ENCODE measurements at places on chromosomes 1 and 21.

DNA sequence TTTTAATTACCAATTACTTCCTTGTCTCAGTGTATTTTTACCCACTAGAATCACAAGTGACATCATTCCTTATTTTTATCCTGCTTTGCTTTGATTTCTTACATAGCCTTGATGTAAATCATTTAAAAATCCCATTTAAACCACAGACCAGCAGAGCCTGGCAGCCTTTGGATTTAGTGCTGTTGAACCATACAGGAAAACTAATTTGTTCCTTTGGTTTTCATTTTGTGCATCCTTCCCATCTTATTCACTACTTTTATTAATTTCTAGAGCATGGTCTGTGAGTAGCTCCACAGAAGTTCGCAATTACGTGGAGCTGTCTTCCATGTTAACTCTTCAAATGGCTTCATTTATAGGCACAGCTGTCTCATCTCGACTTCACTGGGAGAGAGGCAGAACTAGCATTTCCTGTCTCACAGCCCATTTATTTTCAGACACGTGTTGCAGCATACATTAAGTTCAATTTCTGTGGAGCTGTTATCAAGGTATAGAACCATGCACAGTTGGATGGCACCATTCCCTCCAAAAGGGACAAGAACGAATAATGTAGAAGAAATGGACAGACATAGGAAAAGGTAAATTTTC is 235.3 kb downstream of the MRPL39 start:
- DNase-seq = no peak

DNA sequence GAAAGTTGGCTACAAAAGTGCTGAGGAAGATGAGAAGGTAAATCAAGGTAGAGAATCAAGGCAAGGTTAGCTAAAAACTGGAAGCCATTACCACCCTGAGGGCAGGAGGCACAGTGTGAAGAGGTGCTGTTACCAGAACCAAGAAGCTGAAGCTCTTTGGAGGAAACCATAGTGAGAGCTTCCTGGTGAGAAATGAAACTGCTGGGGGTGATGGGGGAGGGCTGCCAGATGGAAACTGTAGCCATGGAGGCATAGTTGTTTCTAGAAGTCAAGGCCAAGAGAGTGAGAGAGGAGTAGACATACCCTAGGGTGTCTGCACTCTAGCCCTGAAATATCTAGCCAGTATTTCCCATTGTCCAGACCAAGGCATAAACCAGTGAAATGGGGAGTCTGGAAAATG is 28.7 kb downstream of the IFI44 start:
- peak; percentile 30 for DNase-seq

DNA sequence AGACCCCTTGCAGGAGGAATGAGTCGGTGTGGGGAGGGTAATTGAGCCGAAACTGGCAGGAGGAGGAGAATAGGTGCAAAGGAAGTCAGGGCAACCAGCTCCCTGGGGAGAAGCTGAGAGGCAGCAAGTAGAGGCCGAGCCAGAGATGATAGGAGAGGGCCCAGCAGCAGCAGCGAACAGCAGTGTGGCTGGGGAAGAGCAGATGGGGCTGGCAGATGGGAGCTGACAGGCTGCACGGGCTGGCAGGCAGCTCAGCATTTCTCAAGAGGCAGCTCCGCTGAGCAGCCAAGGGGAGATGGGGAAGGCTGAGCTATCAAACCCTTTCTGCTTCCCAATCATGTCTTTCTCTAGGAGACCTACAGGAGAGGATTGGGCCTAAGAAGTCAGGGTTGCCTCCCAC is 158.2 kb downstream of the TRIM33 start:
- no peak for DNase-seq

- no peak for DNase-seq
Observed at GRCh38 chr1:17081439-17081838, 27.6 kb upstream of the SDHB start.

DNA sequence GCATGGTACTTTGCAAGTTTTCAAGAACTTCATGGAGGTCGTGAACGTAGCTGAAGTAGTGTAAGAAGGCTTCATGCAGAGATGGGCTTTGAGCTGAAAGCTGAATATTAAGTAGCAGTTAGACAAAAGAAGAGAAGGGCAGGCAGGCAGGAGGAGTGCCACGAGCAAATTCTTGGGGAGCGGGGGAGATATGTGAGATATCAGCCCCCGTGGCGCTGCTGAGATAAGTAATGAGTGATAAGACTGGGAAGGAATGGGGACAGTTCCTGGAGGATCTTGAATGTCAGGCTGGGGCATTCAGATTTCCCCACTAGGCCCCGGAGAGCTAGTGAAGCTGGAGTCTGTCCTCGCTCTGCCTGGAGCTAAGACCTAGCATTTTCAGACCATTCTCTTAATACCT is 27.9 kb upstream of the KIRREL1 start:
- no peak for DNase-seq

- DNase-seq = no peak
Observed at GRCh38 chr1:111404588-111404987, 22.9 kb downstream of the OVGP1 start.

GRCh38 chr1:101346419-101346818 is 109.6 kb downstream of the S1PR1 start:
- no peak for DNase-seq

GRCh38 chr1:192977089-192977706 is 82.0 kb downstream of the UCHL5 start:
- DNase-seq = no peak

DNA sequence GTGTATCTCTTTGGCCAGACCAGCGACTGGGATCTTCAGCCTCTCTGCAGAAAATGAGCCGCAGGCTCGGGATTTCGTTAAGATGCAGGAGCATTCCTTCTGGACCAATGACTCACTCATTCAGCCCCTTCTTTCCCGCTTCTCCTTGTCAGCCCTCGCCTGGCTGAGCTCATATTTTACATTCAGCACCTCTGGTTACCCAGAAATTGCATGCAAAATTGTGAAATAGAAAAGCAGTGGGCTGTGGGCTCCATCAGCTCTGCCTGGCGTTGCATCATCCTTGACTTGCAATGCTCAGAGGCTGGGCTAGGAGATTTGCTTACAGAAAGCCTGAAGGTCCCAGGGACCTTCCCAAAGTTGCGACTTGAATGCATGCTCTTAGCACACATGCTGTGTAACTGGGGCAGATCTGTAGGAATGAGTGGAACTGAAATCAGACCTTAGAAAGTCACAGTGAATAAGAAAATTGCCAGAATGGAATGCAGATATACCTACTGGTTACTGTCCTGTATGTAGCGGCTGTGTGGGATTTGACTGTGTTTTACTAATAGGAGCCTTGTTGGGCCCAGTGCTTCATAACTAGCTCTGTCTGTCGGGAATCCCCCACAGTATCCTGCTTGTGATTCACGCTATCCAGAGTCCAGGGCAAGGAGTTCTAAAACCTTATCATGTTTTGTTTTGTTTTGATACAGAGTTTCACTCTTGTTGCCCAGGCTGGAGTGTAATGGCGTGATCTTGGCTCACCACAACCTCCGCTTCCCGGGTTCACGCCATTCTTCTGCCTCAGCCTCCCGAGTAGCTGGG is 444.8 kb downstream of the KIF26B start:
- no peak for DNase-seq

- no peak for DNase-seq
Observed at GRCh38 chr1:207344221-207344620, 22.7 kb downstream of the CD55 start.

GRCh38 chr1:2646837-2647236 is 14.0 kb upstream of the MMEL1 start:
- no peak for DNase-seq

DNA sequence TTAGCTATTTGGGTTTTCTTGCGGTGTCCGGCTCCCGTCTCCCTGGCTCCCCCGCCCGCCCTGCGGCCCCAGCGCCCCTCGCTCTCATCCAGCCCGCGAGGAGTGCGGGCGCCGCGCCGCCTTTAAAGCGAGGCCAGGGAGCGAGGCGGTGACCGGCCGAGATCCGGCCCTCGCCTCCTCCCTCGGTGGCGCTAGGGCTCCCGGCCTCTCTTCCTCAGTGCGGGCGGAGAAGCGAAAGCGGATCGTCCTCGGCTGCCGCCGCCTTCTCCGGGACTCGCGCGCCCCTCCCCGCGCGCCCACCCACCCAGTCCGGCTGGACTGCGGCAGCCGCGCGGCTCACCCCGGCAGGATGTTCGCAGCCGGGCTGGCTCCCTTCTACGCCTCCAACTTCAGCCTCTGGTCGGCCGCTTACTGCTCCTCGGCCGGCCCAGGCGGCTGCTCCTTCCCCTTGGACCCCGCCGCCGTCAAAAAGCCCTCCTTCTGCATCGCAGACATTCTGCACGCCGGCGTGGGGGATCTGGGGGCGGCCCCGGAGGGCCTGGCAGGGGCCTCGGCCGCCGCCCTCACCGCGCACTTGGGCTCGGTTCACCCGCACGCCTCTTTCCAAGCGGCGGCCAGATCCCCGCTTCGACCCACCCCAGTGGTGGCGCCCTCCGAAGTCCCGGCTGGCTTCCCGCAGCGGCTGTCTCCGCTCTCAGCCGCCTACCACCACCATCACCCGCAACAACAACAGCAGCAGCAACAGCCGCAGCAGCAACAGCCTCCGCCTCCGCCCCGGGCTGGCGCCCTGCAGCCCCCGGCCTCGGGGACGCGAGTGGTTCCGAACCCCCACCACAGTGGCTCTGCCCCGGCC is 492 bp downstream of the HLX start:
- DNase-seq = peak; percentile 17

- no peak for DNase-seq
Observed at GRCh38 chr1:2433196-2433595, 20.8 kb upstream of the PEX10 start.

- no peak for DNase-seq
Observed at GRCh38 chr1:95440511-95440910, 206.5 kb downstream of the RWDD3 start.

DNA sequence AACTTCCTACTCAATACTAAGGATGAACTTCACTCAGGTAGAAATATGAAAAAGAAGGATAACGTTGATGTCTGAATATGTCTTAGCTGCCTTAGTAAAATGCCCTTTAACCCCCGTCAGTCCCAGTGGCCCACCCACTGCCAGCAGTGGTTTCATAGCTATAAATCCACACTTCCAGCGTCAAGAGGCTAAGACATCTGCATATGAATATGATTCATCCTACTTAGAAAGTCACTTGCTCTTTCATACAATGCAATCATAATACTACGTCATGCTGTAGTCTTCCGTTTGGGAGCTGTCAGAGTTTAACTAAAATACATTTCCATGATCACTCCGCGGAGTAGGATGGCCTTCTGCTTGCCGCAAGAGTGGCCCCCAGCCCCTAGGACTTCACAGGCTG is 247.3 kb downstream of the SDCCAG8 start:
- no peak for DNase-seq

GRCh38 chr1:232143315-232143886 is 486.5 kb downstream of the SIPA1L2 start:
- DNase-seq = no peak

DNA sequence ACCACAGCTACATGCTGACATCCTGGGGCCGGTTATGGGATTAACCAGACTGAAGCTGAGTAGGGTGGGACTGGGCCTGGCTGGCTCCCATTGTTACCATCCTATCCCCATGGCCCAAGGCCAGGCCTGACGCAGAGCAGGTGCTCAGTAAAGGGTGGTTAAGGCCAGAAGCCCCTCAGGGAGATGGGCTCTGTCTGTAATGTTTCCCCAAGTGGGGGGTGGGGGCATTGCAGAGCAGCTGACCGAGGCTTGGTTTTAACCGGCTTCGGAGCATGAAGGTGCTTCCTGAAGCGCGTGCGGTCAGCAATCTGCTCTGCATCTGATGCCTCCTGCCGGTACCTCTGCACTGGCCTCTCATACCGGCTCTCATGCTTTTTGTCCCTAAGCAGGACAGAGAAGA is 83.4 kb upstream of the ACTL8 start:
- no peak for DNase-seq

DNA sequence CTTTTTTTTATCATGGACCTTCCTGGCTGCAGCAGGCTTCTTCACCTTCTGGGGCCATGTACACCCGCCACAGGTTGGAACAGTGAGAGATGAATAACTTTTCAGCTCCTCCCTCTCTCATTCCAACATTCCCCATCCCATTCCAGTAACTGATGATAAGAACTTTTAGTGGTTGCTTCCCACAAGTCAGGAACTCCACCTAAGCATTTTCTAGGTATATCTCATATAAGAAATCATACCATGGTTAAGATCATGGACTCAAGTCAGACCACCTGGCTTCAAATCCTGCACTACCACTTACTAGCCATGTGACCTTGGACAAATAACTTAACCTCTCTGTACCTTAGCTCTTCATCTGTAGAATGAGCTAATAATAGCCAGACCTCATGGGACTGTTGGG is 42.5 kb upstream of the RGS8 start:
- no peak for DNase-seq

DNA sequence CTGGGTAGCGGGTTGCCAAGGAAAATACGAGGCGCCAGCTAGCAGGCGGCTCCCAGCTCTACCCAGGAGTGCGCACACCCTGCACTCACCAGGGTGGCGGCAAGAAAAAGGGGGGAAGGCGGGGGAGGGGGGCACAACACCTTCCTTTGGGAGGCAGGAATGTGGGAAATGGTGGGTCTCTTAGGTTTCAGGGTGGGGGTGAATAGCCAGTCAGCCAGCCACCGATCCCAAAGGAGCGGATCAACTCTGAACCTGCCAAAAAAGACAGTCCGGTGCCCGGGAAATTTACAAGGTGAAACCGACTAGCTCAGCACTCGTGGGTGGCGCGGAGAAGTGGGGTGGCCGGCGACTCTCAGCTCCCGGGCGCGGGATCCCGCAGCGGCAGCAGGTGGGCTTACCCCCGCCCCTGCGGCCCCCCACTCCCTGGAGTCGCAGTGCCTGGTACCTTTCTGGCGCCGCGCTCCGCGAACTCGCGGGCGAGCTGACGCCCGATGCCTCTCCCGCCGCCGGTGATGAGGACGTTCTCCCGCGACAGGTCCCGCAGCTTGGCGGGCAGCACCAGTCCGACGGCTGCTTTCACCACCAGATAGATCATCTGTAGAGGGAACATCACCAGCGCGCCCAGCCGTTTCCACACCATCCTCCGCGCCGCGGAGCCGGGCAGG is 1.2 kb downstream of the DHRS3 start:
- peak; percentile 60 for DNase-seq

GRCh38 chr1:67094191-67094590 is 40.2 kb upstream of the SLC35D1 start:
- no peak for DNase-seq

DNA sequence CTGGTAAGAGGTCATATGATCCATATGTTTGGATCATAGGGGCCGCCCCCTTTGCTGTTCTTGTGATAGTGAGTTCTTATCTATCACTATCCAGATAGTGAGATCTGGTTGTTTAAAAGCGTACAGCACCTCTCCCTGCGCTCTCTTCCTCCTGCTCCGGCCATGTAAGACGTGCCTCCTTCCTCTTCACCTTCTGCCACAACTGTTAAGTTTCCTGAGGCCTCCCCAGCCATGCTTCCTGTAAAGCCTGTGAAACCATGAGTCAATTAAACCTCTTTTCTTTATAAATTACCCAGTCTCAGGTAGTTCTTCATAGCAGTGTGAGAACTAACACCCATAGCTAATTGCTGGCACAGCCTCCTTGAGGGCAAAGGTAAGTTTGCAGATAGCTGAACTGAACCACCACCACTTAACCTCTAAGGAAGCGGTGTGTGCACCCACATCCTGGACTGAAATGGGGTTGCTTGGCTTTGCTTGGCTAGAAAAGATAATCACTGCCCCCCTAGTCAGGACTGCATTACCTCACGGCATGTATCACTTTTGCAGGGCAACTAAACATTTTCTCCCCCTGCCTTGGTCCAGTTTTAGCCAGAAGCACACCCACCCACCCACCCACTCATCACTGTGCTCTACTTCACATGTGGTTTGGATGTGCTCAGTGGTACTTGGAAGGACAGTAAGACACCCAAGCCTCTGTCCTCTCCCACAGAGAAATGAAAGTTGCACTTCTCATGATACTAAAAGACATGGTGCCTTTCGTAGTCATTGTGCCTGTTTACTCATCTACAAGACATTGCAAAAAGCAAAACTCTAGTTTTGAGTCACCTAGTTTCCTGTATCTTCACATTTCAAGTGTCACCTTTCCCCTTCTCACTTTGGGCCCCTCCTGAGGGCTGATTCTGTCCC is 23.1 kb upstream of the PTAFR start:
- DNase-seq = peak; percentile 89
